Hematopoietic multipotent progenitor cell treated with erythropoietin and hydrocortisone succinate and interleukin-3 and kit ligand, for 6 days (in vitro differentiated cells): ENCODE measurements at places on chromosomes 7 and 10.

GRCh38 chr7:157998884-157999552, 588.6 kb downstream of the PTPRN2 start:
- DNase-seq, result no peak

- no peak for DNase-seq
Observed at GRCh38 chr7:123639631-123640030, 16.0 kb upstream of the LMOD2 start.

DNA sequence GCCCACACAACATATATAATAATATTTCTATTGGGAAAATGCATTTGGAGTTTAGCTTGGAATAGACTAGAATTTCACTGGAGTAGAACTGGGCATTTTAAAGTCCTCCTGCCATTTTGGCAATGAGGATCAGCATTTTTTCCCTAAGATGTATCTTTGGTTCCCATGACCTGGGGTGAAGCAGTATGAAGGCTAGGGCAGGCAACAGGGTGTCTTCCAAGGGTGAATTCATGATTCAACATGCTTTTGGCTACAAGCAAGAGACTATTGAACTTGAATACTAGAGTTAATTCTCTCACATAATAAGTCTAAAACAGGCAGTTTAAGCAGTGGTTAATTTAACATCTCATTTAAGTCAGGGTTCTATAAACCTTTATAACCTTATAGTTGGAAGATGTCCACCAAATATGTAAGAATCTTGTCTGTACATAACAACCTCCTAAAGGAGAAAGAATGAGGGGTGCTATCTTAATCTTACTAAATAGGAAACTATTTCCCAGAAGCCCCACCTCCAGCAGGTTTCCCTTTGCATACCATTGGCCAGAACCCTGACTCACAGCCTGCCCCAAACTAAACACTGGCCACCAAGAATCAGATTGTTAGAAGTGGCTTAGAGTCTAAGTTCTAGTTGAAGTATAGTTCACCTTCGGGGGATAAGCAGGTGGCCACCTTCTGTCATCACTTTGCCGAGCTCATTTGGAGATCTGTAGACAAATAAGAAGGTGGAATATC, 96.0 kb upstream of the PRPS1L1 start:
- DNase-seq, result no peak

DNA sequence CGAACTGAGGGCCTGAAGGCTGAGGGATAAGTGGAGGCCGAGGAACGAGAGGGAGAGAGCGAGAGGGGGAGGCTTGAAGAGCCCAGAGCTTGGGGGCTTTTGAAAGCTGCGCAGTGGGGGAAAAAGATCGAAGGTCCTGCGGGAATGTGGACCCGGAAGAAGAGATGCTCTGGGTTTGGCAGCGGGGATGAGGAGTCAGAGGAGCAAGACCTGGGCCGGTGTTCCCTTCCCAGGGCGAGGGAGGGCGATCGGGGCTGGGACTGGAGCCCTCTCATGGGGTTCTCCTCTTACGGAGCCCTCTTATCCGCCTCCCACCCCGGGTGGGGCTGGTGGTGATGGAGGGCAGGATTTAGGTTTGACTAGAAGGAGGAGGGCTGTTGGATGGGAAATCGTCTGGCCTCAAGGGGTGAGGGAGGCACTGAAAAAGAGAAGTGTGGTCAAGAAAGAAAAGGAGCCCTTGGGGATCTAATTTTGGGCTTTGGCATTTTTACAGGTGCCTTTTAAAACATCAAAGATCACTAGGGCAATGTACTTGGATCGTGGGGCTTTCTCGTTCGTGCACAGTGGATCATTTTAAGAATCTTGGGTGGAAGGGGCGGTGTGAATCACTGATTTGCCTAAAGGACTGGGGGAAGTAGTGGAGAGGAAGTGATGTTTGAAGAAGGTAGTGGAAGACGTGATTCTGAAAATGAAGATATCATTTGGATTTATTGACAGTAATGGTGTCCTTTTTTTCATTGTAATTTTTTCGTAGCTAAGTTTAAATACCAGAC, 637 bp downstream of the SAMD8 start:
- peak; percentile 55 for DNase-seq

GRCh38 chr10:5723692-5724091, 39.1 kb downstream of the TASOR2 start:
- no peak for DNase-seq

DNA sequence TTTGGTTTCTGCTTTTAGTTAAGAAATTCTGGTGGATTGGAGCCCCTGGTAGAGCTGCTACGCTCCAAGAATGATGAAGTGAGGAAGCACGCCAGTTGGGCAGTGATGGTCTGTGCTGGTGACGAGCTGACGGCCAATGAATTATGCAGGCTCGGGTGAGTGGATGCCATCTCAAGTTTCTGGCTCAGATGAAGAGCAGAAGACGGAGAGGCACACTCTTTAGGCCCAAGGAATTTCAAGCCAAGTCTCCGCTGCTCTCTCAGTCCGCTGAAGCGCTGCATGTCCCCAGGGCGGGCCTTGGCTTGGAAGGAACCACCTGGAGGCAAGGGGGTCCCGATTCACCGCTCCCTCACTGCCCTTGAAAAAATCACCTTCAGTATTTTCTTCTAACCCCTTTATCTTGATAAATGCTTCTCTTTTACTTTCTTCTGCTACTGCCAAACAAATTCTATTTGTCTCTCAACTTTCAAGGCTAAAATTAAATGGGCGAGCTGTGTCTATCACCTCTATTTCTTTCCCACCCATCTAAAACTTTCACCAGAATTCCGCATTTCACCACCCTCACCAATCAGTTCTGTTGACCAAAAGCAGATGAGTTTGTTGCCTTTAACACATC, 74.2 kb downstream of the ARMC3 start:
- no peak for DNase-seq

GRCh38 chr7:143085109-143085508, 33.0 kb downstream of the OR6V1 start:
- no peak for DNase-seq

DNA sequence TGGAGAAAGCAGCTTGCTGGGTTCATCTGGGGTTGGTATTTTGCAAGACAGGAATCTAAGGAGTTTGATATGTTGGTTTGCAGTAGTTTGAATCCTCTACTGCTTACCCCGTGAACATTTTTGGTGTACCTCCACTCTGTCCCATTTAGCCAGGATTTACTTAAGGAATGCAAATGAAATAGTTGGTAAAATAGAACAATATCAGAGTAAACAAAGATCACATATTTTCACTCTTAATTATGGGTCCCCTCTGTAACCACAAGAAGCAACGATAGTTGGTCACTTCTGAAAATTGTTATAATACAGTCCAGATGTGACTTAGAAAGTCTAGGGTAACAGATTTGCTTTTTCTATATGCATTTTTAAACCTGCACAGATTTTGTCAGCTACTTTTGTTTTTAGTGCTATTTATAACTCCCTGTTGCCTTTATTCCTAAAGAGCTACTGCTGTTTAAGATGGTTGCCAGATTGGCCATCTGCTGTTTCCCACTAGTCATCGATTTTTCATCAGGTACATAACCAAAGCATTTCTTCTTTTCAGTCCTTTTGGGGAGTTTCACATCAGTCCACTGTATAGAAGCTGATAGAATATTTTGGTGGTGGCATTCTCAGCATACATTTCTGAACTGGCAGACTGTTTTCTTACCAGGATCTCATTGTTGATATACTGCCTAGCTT, 37.6 kb downstream of the MAPK8 start:
- DNase-seq, result no peak

DNA sequence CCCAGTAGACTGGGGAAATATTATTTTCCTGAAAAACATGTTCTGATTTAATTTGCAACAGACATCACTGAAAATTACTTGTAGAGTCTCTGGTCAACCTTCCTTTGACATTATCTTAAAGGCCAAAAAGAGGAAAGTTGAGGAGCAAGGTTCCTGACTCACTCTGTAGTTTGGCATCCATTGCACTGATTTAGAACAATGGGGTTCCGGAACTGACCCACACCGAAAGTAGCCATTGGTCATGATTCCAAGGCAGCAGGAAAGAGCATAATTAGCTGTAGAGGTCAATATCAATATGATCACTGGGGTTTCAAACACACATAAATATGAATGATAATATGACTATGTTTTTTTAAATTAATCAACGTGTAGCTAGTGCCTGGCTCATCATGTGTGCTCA, 65.8 kb downstream of the DNMBP start:
- no peak for DNase-seq

DNA sequence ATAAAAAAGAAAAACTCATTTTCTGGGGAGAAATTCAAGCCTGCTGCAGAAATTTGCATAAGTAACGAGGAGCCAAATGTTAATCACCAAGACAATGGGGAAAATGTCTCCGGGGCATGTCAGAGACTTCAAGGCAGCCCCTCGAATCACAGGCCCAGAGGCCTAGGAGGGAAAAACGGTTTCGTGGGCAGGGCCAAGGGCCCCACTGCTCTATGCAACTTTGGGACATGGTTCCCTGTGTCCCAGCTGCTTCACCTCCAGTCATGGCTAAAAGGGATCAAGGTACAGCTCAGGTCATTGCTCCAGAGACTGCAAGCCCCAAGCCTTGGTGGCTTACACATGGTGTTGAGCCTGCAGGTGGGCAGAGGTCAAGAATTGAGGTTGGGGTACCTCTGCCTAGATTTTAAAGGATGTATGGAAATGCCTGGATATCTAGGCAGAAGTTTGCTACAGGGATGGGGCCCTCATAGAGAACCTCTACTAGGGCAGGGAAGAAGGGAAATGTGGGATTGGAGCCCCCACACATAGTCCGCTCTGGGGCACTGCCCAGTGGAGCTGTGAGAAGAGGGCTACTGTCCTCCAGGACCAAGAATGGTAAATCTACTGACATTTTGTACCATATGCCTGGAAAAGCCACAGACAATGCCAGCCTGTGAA, 8.4 kb downstream of the MACC1 start:
- DNase-seq, result no peak

GRCh38 chr10:55631071-55631654, 729.9 kb downstream of the ZWINT start:
- peak; percentile 66 for DNase-seq

GRCh38 chr10:13139676-13140075, 21.7 kb upstream of the MCM10 start:
- no peak for DNase-seq

- no peak for DNase-seq
Observed at GRCh38 chr7:16315280-16315679, 106.1 kb downstream of the CRPPA start.

DNA sequence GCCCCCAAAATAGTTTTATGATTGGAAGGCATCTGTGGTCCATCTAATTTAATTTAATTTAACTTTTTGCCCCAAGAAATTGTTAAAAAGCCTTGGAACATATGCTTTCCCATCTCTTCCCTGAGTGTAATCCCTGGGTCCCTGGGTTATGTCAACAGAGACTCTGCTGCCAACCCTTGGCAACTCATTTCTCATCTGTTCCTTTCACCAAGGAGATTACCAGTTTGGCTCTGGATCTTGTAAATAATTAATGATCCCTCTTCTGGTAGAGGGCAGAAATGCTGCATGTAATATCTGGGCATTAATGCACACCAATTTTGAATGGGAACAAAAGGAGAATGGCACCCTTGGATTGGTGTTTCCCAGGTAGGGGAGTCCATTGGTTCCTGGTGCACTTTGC, 514.2 kb downstream of the CCSER2 start:
- no peak for DNase-seq

GRCh38 chr10:3832022-3832786, 47.2 kb upstream of the KLF6 start:
- DNase-seq, result no peak

DNA sequence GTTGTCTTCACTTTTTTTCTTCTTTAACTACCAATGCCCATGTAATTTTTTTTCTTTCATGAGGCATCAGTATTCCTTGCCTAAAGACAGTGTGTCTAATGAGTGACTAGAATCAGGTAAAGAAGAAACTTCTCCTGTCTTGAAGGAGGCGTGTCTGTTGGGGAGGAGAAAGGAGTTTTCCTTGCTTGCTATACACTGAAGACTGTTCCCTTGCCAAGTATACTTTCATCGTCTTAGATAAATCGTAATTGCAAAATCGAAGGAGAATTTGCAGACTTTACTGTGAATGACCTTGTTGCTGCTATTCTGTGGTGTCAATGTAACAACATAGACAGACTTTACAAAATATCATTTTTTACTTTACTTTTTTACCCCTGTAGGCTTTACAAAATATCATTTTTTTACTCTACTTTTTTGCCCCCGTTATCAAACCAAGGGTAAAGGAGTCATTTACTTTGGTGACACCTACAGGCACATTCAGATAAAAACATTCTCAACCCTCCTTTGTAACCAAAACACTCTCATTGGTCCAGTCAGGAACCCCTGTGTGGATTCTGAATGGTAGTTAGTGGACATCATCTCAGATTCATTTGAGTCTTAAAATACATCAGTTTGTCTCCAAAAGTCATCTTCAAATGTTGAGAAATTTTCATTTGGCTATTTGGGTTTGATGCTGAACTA, 232.4 kb downstream of the AHR start:
- DNase-seq, result peak; percentile 59

DNA sequence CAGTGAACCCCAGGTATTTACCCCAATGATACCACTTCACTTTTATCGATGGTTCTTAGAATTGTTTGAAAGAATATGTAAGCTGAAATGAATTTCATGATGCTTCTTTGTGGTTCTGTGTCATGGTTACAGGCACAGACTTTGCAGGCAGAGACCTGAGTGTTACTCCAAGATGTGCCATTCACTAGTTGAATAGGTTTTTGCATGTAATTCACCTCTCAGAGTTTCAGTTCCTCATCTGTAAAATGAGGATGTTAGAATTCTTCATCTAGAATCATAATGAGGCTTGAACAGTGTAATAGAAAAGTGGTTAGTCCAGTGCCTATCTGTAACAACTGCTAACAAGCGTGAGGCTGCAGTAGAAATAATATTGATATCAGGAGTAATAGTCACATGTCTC, 54.6 kb downstream of the VSTM2A start:
- DNase-seq, result no peak

GRCh38 chr7:106486331-106486730, 174.6 kb downstream of the CCDC71L start:
- DNase-seq, result no peak

GRCh38 chr10:28332726-28333125, 29.9 kb upstream of the MPP7 start:
- no peak for DNase-seq

GRCh38 chr7:148327379-148327778, 263.2 kb upstream of the C7orf33 start:
- DNase-seq, result no peak

DNA sequence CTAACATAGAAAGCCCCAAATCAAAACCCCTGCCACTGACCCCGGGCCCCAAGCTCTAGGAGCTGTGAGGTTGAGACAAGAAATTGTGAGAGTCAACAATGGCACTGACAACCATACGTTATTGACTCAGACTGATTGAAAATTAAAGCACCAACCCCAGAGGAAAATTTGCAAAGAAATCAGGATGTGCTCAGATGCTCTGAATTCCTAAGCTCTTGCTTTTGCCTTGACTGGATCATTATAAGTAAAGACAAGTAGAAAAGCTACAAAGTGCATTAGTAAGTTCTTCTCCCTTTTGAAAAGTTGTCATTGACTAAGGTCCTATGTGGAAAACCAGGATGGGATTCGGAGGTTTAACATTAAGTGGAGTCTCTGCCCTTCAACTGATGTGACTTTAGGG, 130.2 kb downstream of the SAMD9 start:
- DNase-seq, result no peak

DNA sequence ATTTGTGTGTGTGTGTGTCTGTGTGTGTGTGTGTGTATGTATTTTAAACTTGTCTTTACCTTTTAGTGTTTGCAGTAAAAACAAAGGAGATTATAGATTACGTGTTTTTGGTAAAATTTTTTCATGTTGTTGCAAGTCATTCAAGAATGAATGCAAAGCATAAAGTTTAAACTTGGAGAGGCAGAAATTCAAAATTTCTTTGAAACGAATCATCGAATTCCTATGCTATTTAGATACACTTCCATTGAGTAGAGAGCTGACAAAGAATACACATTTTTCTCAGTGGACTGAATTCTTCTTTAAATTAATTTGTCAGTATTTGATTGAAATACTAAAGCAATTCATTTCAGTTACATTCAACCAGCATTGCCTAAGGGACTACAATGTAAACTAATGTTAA, 66.0 kb upstream of the HDAC9 start:
- no peak for DNase-seq
